Natural killer cell (primary cell): ENCODE measurements at places on chromosomes 13 and 19.
A peak's percentile ranks its signal among the peaks of the same experiment; 100 is the strongest.

DNA sequence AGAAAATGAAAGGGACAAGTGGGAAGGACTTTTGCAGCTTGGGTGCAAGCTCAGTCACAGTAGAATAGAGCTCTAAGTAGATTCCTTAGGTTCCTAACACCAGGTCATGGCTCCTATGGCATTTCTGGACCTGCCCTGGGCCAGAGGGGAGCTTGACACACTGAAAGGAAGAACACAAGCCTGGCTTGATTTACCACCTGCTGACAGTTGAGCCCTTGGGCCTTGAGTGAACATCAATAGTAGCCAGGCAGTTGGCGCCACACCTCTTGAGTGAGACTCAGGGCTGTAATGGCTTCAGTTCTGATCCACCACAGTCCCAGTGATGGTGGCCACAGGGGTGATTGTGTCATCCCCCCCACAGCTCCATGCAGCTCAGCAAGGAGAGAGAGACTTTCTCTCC is 221.9 kb upstream of the PCDH17 start:
- DNase-seq: no peak

DNA sequence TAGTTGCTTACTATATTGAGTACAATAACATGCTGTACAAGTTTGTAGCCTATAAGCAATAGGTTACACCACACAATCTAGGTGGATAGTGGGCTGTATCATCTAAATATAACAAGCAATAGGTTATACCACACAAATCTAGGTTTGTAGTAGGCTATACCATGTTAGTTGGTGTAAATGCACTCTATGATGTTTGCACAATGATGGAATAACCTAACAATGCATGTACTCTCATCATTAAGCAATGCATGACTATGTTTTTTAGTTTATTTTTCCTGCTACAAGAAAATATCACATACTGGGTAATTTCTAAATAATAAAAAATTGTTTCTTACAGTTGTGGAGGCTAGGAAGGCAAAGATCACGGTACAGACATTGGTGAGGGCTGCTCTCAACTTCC is 262.5 kb downstream of the SLITRK6 start:
- no peak for DNase-seq

GRCh38 chr19:5891572-5891937 is 12.0 kb downstream of the NDUFA11 start:
- no peak for DNase-seq

- DNase-seq: no peak
Observed at GRCh38 chr19:40960062-40960685, 30.9 kb upstream of the CYP2B6 start.

- no peak for DNase-seq
Observed at GRCh38 chr19:16429759-16430091, 42.0 kb downstream of the EPS15L1 start.

GRCh38 chr13:20877902-20878301 is 24.6 kb downstream of the XPO4 start:
- no peak for DNase-seq

GRCh38 chr13:94160875-94161274 is 318.6 kb downstream of the DCT start:
- DNase-seq: no peak

DNA sequence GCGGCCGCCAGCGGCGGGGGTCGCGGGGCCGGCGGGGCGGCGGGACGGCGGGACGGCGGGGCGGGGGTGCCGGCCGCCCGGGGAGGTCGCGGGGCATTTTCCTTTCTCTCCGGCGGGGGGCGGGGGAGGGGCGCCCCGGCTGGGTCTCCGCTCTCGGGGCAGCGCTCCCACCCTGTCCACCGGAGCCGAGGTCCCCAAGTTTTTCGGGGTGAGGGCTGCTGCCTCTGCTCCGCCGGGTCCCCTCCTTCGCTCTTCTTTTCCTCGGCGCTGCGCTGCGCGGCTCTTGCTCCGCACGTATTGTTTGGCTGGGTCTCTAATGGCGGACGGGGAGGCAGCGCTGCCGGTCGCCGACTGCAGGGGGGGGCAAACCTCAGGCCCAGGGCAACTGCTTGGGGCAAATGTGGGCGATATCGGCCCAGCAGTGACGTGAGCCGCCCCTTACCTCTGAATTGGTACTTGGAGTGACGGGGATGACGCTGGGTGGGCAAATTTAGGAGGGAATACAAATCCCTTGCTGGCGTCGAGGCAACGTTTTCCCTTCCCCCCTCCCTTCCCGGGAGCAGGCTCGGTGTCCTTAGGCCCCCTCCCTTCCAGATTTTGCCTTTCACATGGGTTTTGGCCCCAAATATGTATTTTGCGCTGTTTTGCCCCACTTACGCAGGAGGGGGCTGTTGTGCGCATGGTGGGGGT is 759 bp downstream of the ZMYM2 start:
- DNase-seq: peak; percentile 83

GRCh38 chr13:49476529-49476928 is 19.2 kb upstream of the PHF11 start:
- DNase-seq: no peak

- no peak for DNase-seq
Observed at GRCh38 chr19:50712833-50713232, 6.8 kb downstream of the SHANK1 start.

DNA sequence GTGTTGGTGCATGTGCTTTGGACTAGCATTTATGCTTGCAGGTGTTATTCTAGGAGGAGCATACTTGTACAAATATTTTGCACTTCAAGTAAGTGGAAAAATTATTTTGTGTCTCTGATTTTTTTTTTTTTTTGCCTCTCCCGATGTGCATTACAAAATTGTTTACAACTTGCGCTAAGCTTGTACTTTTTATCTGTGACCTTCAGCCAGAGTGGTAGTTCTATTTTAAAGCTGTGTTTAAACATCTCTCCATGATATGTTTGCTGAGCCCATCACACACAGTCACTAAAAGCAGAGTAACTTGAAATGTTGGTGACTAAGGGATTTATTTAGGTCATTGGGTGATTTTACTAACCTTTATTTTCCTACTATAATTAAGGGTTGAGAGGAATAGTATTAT is 20.8 kb downstream of the ITM2B start:
- DNase-seq: no peak

- no peak for DNase-seq
Observed at GRCh38 chr13:105341256-105341655, 1194.2 kb downstream of the EFNB2 start.

DNA sequence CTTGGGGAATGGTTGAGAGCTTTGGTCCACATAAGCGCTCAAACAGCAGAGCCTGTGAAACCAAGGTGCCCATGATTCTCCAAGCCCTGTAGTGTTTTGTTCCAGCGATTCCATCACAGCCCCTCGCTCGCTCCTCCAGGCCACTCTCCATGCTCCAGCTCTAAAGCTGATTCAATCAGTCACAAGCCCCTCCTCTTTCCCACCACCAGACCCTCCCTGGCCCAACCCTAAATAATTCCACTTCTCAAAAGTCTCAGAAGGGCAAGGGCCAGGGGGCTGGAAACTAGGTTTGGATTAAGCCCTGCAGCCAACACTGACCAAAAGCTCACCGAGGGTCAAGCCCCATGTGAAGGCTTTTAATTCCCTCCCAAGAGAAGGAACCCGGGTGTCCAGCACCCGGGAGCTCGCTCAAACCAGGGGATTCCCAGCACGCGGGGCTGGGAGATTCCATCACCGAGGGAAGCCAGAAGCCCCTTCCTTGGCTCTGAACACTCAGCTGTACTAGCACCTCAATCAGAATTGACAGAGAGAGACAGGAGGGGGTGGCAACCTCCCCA is 1.5 kb downstream of the ZNF296 start:
- DNase-seq: no peak

DNA sequence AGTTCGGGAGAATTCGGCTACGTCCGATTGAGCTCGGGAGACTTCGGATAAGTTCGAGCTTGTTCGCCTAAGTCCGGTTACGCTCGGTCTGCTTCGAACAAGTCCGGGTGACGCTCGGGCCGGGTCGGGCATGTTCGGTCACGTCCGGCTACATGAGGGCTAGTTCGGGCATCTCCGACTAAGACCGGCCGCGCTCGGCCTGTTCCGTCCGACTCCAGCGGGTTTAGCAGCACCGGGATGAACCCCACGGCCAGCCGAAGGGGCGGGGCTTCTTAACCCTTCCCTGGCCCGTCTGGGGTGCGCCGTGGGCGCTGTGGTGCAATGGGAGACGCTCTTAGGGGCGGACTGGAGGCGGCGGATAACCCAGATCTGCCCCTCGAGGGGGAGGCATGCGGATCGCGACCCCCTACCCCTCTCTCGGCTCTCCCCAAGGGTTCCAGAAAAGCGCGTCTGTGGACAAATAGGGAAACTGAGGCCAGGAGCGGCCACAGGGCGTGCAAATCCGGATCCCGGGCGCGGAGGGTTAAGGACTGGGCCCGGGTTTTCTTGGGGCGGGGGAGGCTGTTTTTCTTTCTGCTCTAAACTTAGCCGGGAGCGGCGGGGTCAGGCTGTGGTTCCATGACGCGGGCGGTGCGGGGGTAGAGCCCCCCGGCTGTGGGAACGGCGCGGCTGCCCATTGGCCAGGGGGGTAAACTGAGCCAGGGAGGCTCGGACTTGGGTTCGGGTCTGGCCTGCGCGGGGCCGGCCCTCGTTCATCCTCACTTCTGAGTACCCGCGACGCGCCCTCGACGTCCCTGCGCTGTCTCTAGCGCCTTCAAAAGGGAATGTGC is 1.5 kb downstream of the PDE4C start:
- DNase-seq: peak; percentile 84

GRCh38 chr13:79782541-79783205 is 301.7 kb downstream of the NDFIP2 start:
- no peak for DNase-seq

- peak; percentile 5 for DNase-seq
Observed at GRCh38 chr19:7908742-7909461, 5.2 kb downstream of the MAP2K7 start.

DNA sequence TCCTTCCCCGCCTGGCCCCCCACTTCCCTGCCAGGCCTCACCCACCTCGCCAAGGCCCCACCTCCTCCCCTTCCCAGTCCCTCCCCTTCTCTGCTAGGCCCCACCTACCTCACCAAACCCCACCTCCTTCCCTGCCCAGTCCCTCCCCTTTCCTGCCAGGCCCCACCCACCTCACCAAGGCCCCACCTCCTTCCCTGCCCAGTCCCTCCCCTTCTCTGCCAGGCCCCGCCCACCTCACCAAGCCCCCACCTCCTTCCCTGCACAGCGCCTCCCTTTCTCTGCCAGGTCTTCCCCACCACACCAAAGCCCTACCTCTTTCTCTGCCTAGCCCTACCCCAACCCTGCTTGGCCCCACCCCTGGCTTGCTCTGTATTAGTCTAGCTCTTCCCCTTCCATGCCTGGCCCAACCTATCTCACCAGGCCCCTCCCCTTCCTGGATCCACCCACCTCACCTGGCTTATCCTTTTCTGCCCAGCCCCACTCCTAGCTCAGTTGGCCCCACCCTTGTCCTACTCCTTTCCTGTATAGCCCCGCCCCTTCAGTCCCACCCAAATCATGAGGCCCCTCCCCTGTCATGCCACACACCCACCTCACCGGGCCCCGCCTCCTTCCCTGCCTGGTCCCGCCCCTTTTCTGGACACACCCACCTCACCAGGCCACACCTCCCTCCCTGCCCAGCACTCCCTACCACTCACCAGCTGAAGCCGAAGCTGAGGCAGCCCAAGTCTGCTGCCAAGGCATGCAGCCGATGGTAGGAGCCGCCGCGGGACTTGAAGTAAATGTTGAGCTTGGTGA is 16.2 kb downstream of the CERS1 start:
- no peak for DNase-seq

GRCh38 chr19:45693106-45693788 is 781 bp downstream of the QPCTL start:
- DNase-seq: peak; percentile 71

DNA sequence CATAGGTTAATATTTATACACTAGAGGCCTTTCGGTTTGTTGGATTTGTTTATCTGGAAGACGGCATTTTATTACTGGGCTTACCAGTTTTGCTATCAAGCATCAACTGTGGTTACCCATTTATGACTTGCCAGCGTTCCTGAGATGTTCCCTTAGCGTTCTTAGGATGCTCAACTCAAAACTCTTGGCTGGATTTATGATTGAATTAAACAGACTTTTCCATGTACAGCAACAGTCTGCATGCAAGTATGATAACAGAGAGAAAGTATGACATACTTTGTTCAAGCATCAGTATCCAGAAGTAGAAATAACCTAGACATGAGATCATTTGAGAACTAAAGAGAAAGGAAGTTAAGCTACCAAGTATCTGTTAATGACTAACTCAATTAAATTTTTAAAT is 29.9 kb upstream of the RNF113B start:
- no peak for DNase-seq

DNA sequence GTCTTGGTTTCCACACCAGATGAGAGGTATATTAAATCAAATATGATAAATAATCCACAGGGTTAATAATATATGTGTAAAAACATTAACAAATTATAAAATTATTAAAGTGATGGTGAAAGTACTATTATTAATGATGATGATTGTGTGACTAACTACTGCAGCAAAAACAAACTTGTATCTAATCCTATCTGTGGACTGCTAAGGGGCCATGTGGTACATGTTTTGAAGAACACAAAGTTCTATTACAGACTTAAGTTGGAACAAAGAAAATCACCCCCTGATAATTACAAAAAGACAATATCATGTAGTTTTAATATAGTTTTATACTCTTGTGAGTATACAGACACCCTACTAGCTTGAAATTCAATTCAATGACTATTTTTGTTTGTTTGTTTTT is 504.2 kb upstream of the NBEA start:
- no peak for DNase-seq

DNA sequence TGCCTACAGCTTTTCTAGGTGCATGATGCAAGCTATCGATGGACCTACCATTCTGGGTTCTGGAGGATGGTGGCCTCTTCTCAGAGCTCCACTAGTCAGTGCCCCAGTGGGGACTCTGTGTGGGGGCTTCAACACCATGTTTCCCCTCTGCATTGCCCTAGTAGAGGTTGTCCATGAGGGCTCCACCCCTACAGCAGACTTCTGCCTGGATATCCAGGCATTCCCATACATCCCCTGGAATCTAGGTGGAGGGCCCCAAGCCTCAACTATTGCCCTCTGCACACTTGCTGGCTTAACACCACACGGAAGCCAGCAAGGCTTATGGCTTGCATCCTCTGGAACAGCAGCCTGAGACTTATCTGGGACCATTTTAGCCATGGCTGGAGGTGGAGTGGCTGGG is 1299.9 kb upstream of the MIR17HG start:
- no peak for DNase-seq

DNA sequence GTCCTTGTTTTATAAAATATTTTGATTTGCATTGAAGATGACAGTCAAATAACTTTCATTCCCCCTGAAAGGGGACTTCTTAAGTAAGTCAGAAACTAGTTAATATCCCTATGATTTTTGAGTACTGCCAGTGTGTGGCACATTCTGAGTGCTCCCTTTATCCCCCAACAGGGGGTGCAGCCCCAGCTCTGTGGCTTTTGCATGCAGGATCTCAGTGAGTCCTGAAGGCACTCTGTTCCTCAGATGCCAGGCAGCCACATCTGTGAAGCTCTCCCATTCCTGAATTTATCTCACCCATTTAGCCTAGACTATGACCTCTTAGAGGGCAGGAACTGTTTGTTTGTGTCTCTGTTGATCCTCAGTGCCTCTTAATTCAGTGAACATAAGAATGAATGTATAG is 123.1 kb downstream of the CDK8 start:
- DNase-seq: no peak

DNA sequence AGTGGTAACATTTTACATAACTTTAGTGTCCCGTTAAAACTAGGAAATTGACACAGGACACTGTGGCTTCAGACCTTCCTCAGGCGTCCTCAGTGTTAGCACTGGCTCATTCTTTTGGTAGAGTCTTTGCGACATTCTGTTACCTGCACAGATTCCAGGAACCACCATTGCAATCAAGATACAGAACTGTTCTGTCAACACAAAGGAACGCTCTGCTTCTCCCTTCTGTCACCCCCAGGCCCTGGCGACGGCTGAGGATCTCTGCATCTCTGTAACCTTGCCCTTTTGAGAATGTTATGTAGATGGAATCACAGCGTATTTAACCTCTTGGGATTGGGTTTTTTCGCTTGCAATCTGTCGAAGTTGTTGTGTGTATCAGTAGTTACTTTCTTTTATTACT is 22.6 kb downstream of the KDM4B start:
- DNase-seq: no peak
